Epithelial cell of proximal tubule (primary cell): ENCODE measurements at places on chromosomes 4 and X. TPM values are rescaled to one million over a fixed set of nuclear protein-coding genes. Genes with fewer than 3 reads are reported as not detected.

DNA sequence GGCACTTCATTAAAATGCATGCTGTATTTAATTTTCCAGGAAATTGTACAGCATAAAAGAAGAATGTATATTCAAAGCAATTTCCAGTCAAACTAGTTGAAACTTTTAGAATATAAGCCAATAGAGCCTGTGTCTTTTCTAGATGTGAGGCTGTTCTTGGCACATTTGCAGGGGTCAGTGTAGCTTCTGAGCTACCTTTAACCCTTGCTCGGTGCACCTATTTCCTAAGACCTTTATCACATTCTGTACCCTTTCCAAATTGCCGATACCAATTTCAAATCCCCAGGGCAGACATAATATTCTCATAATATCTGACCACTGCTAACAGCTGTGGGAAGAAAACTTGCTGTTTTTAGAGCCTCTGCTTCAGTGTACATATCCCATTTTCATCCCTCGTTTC lies 43.2 kb downstream of the DCAF8L2 start:
- DNase-seq: no peak

DNA sequence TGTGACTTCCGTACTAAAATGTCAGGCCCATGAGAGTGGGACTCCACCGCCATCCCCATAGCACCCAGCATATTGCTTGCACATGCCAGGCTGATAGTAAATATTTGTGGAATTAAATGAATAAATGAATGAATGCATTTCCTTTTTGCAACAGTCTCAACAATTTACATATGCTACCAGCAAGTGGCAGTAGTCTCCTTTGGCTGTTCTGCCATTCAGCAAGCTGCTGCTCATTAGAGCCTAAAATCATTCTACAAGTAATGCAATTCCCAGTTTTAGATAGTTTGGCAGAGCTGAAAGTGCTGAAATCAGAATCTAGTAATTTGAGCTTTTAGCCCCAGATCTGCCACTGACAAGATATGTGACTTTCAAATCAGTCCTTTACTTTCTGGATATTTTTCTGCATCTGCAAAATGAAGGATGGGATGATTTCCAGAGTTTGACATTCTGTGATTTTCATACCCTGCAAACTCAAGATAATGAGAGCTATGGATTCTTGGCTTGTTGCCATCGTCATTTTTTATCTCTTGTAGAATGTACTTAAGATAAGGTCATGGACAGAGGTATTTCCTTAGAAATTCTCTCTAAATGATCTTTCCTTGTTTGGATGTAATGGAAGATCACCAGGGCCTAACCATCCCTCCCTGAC lies 35.7 kb upstream of the INTS6L start:
- peak; percentile 1 for DNase-seq

GRCh38 chr4:106320235-106320634 lies 3.9 kb downstream of the AIMP1 start:
- DNase-seq: no peak

DNA sequence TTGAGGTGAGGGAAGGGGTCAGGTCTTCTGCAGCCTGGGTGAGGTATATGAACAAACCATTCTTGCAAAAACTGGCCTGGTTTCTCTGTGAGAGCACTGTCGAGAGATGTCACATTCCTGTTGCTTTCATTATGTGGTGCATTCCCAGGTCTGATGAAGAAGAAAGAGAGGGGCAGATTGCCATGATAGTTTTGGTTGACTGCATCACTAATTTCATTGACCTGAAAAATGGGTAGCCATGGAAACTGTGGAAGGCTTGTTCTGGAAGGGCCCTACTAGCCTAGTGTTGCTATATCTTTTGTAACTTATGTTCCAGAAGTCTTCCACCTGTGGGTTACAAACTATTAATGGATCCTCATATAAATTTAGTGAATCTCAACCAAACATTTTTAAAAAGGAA lies 32.9 kb upstream of the CYBB start:
- DNase-seq: no peak

DNA sequence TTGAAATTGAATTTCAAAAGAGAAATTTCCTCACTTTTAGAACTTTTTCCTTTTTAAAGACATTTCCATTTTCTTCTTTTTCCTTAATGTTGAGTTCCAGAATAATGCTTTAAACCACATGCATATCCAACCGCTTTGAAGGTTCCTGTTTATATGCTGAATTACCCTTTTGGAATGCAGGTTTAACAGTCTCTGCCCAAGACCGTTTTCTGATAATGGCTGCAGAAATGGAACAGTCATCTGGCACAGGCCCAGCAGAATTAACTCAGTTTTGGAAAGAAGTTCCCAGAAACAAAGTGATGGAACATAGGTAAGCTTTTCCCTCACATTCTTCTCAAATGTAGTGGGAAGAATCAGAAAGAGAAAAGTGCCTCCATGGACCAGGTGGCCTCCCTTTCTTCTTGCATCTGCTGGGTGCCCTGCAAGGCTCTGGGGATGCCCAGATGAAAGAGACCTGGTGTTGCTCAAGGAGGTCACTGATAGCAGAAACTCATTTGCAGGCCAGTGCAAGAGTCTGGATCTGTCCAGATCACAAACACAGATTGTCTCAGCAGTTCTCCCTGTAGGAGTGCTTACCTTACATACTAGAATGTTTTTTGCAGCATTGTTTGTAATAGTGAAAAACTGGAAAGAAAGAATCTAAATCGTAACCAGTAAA lies 42.9 kb downstream of the MOSPD2 start:
- DNase-seq: no peak

- no peak for DNase-seq
Observed at GRCh38 chrX:11450354-11450753, 157.1 kb downstream of the AMELX start.

- no peak for DNase-seq
Observed at GRCh38 chr4:128601991-128602695, 207.4 kb upstream of the JADE1 start.

- DNase-seq: no peak
Observed at GRCh38 chr4:113840861-113841260, 79.3 kb upstream of the CAMK2D start.

DNA sequence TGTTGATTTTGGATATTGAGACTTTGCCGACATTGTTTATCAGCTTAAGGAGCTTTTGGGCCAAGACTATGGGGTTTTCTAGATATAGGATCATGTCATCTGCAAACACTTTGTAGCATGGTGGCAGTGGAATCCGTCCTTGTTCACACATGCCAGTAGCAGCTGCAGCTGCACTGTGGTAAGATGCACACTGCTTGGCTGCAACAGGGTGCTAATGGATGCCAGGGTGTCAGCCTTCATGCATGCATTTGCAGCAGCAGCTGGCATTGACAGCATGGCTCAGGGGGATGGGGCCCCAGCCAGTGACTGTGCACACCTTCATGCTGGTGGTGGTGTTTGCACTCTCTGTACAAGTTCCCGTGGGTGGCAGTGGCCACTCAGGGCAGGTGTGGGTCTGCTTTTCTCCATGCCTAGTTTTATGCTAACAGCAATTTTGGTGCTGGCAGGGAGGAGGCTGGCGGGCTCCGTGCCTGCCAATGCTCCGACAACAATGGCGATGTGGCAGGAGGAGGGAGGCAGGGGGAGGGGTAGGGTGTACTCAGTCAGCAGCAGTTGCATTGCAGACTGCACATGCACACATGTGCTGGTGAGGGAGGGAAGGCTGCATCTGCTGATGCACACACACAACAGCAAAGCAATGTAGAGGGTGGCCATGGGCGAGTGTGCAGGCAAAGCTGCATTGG lies 37.5 kb downstream of the BEX3 start:
- no peak for DNase-seq

GRCh38 chr4:56360071-56360470 lies 27.2 kb downstream of the AASDH start:
- DNase-seq: peak; percentile 16

- no peak for DNase-seq
Observed at GRCh38 chr4:10117359-10118047, 904 bp upstream of the WDR1 start.

DNA sequence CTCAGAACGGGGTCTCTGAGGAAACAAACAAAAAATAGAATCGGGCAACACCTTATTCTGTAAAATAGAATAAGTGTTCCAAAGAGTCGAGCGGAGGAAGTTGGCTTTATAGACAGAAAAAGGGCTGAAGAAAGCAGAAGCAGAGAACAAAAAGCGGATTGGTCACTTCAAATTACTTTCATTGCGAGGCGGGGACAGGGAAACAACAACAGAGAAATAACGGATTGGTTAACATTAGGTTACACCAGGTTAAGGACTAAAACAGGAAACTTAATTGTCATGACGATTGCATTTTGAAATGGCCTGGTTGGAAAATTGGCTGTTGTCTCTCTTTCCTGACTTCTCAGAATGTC lies 433 bp upstream of the COQ2 start:
- DNase-seq: peak; percentile 41

DNA sequence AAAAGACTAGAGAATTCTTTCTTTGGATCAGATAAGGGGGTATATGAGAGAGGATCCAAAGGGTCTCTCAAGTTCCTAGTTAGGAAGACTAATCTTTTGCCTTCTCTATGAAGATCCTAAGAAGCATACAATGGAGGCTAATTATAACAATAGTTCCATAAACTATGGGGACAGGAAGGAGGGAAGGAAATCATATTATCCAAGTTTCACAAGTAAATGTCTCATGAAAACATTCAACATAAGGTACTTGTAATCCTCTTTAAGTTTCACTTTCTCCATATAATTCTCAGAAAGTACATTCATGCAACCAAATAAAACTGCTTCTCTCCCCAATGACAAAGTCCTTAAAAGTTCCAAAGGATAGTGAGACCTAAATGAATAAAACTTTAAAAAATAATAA lies 27.1 kb downstream of the STX18 start:
- DNase-seq: no peak

GRCh38 chr4:30763321-30763727 lies 43.2 kb downstream of the PCDH7 start:
- DNase-seq: no peak

GRCh38 chr4:174005422-174005821 lies 278.0 kb downstream of the FBXO8 start:
- no peak for DNase-seq

- DNase-seq: no peak
Observed at GRCh38 chrX:154030715-154031305, 11.1 kb upstream of the IRAK1 start.

DNA sequence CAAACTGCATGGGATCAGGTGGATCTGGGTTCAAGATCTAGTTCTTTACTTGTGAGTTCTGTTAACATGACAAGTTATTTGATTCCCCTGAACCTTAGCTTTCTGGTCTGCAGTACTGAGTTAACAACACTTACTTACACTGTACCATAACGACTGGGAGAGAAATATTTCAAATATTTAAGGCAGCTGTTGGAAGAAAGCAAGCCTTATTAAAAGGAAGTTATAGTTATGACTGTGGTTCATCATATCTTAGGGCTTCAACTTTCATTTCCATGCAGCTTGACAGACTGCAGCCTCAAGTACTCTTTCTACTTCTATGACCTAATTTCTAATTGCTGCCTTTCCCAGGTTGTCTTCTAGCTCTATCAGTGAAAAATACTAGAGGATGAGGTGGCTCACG lies 40.0 kb upstream of the PDGFRA start:
- no peak for DNase-seq

- DNase-seq: no peak
Observed at GRCh38 chrX:42704454-42704853, 73.5 kb downstream of the PPP1R2C start.

DNA sequence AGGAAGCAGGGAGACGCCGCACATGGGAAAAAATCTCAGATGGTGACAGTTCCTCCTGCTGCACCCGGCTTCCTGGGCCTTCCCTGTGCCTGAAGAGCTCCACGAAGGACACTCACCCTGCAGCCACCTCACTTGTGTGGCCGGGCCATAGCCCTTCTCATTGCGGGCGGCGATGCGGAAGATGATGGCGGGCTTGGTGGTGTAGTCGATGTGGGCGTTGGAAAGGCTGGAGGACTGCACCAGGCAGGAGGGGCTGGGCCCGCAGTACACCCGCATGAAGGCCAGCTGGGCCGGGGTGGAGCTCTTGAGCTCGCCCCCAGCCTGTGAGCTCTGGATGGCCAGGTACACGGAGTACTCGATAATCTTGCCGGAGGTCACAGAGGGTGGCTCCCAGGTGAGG lies 5.7 kb upstream of the RENBP start:
- DNase-seq: no peak

- DNase-seq: no peak
Observed at GRCh38 chr4:163484906-163485305, 9.6 kb upstream of the TMA16 start.

- DNase-seq: no peak
Observed at GRCh38 chr4:153038623-153039311, 102.6 kb downstream of the FHDC1 start.

KCNIP4 gene
- 0.17 and 0.80 TPM in 2 replicates for total RNA-seq

LYAR gene
- 35.1 and 51.6 TPM in 2 replicates for total RNA-seq

WDR17 gene
- total RNA-seq: 0.17 and 0.58 TPM in 2 replicates

BGN gene
- total RNA-seq: 0.69 TPM in 1 of 2 replicates, not detected in the other

OPHN1 gene
- total RNA-seq: 2.8 and 3.7 TPM in 2 replicates

H2BW2 gene
- total RNA-seq: not detected in 2 replicates

RPS6KA6 gene
- 0.58 and 1.5 TPM in 2 replicates for total RNA-seq

PALLD gene
- total RNA-seq: 21.9 and 45.6 TPM in 2 replicates

BTC gene
- total RNA-seq: 3.6 and 5.4 TPM in 2 replicates

FGFR3 gene
- total RNA-seq: 1.0 and 8.1 TPM in 2 replicates

UBL4A gene
- 39.4 and 65.5 TPM in 2 replicates for total RNA-seq
